Activated CD8-positive, alpha-beta memory T cell treated with anti-CD3 and anti-CD28 coated beads, Interleukin-2, amount 10 ng/mL, durations not matched to agents 7 days and 5 days (primary cell): ENCODE measurements at places on chromosomes 2 and 18.

GRCh38 chr18:76448256-76449110 lies 46.6 kb downstream of the ZNF516 start:
- no peak overlapping the region for H3K27ac ChIP-seq
- H3K4me1 ChIP-seq: peaks cover 11% of the 10 kb centered on the region

GRCh38 chr2:127577503-127577902 lies 42.0 kb downstream of the MYO7B start:
- no peaks in the 10 kb centered on the region for H3K36me3 ChIP-seq
- peaks cover 9% of the 10 kb centered on the region for H3K4me1 ChIP-seq
- peak; percentile 36 for DNase-seq

- no peak for DNase-seq
- H3K27ac ChIP-seq: no peak overlapping the region
- H3K36me3 ChIP-seq: no peaks in the 10 kb centered on the region
- no peaks in the 10 kb centered on the region for H3K4me1 ChIP-seq
- H3K4me3 ChIP-seq: no peak overlapping the region
Measured at GRCh38 chr2:209876211-209876610, 104.6 kb downstream of the UNC80 start.

DNA sequence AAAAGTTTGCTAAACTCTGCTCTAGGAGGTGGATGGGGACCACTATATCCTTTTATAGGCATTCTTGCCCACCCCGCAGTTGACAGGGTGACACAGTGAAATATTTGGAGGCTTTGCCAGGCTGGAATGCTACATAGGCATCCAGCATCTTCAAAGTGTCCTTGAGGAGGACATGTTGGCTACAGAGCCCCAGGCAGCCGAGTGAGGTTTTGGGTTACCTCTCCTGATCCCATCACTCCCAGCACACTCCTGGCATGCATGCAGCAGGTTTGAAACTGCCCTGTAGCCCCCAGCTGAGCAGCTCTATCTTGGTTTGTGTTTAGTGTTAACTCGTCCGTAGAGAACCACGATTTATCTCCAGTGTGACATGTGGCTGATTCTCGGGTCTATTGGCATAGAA lies 7.3 kb downstream of the FOSL2 start:
- H3K36me3 ChIP-seq: peaks cover 39% of the 10 kb centered on the region
- H3K27ac ChIP-seq: peak overlapping the region; percentile 10
- no peaks in the 10 kb centered on the region for H3K27me3 ChIP-seq
- H3K4me3 ChIP-seq: no peak overlapping the region
- DNase-seq: no peak
- peaks cover 65% of the 10 kb centered on the region for H3K4me1 ChIP-seq

- H3K27me3 ChIP-seq: no peaks in the 10 kb centered on the region
- H3K36me3 ChIP-seq: peaks cover 54% of the 10 kb centered on the region
- H3K4me1 ChIP-seq: peaks cover 66% of the 10 kb centered on the region
- peak overlapping the region; percentile 90 for H3K27ac ChIP-seq
- H3K4me3 ChIP-seq: peak overlapping the region; percentile 25
- DNase-seq: peak; percentile 82
Measured at GRCh38 chr2:215982465-215982875, 30.9 kb downstream of the MREG start.

DNA sequence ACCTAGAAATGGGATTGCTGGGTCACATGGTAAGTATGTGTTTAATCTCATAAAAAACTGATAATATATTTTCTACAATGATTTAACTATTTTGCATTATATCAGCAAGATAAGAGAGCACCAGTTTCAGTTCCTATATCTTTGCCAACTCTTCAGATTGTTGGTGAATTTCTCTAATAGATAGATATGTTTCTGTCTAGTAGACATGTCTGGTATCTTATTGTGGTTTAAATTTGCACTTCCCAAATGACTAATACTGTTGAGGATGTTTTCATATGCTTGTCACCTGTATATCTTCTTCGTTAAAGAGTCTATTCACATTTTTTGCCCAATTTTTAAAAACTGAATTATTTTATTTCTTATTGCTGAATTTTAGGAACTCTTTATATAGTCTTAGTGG lies 113.8 kb upstream of the UXS1 start:
- no peaks in the 10 kb centered on the region for H3K4me1 ChIP-seq
- no peaks in the 10 kb centered on the region for H3K36me3 ChIP-seq
- H3K27ac ChIP-seq: no peak overlapping the region
- DNase-seq: no peak
- peaks cover 20% of the 10 kb centered on the region for H3K27me3 ChIP-seq

DNA sequence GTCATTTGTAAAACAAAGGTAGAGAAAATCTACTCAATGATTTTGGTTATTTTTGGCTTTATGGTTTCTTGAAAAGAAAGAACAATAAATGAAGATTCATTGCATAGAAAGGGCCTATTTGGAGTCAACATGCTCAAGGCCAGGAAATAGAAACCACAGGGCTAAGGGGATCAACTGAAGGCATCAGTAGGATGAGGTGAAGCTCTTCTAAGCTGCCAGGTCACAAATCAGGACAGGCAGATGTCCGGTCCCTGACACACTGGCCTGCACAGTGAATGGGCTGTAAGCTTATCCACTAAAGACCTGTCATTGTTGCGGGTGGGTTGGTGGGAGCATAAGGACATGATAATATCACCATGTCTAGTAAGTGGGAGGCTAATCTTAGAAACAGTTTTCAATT lies 31.6 kb upstream of the RNF138 start:
- no peak overlapping the region for H3K4me3 ChIP-seq
- peak overlapping the region; percentile 12 for H3K27ac ChIP-seq
- DNase-seq: no peak
- peaks cover 48% of the 10 kb centered on the region for H3K4me1 ChIP-seq
- H3K36me3 ChIP-seq: peaks cover 62% of the 10 kb centered on the region
- H3K27me3 ChIP-seq: no peaks in the 10 kb centered on the region

GRCh38 chr2:160411167-160411566 lies 82.4 kb downstream of the RBMS1 start:
- peaks cover 47% of the 10 kb centered on the region for H3K4me1 ChIP-seq
- H3K4me3 ChIP-seq: peak overlapping the region; percentile 69

GRCh38 chr2:9374071-9374730 lies 49.1 kb downstream of the ITGB1BP1 start:
- H3K4me1 ChIP-seq: no peaks in the 10 kb centered on the region
- H3K36me3 ChIP-seq: no peaks in the 10 kb centered on the region
- peaks cover 15% of the 10 kb centered on the region for H3K27me3 ChIP-seq
- no peak for DNase-seq

DNA sequence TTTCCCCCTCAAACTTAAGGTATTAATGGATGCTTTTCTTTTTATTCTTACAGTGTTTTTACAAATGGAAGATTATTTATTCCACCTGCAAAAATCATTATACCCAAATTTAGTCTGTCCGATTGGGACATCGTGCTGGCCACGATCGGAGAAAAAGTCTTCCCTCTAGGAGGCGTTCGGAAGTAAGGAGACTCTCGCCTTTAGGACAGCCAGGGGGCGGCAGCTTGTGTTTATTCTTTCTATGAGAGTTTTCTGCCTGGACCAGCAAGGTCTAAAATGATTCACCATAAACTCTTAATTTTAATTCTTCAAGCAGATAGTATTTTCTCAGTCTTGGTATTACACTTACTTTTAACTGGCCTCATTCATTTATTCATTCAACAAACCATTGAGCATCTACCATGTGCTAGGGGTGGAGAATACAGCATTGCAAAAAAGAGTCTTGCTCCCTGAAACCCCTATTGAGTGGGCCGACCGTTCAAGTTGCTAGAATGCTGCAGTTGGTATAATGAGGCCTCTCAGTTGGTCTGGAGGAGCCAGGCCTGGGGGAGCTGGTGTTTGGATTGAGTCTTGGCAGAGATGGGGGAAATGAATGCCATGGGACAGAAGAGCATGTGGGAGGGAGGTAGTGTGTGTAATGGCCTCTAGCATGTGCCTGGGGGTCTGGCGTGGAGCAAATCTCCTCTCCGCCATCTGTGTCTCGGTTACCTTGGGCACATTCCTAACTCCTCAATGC lies 38.7 kb downstream of the DCDC2C start:
- peaks cover 5% of the 10 kb centered on the region for H3K27me3 ChIP-seq
- H3K4me1 ChIP-seq: no peaks in the 10 kb centered on the region
- H3K4me3 ChIP-seq: no peak overlapping the region
- no peak overlapping the region for H3K27ac ChIP-seq
- DNase-seq: no peak

GRCh38 chr2:235034265-235035118 lies 82.7 kb downstream of the SH3BP4 start:
- H3K4me1 ChIP-seq: no peaks in the 10 kb centered on the region
- no peaks in the 10 kb centered on the region for H3K27me3 ChIP-seq
- no peak overlapping the region for H3K27ac ChIP-seq
- DNase-seq: no peak

- no peaks in the 10 kb centered on the region for H3K36me3 ChIP-seq
- H3K4me3 ChIP-seq: no peak overlapping the region
- H3K27ac ChIP-seq: no peak overlapping the region
- no peak for DNase-seq
Measured at GRCh38 chr2:226087505-226088365, 688.2 kb downstream of the NYAP2 start.

GRCh38 chr18:26653943-26654615 lies 105.7 kb upstream of the KCTD1 start:
- DNase-seq: no peak
- no peaks in the 10 kb centered on the region for H3K36me3 ChIP-seq
- H3K4me1 ChIP-seq: peaks cover 11% of the 10 kb centered on the region
- H3K4me3 ChIP-seq: no peak overlapping the region
- peaks cover 76% of the 10 kb centered on the region for H3K27me3 ChIP-seq
- H3K27ac ChIP-seq: no peak overlapping the region

DNA sequence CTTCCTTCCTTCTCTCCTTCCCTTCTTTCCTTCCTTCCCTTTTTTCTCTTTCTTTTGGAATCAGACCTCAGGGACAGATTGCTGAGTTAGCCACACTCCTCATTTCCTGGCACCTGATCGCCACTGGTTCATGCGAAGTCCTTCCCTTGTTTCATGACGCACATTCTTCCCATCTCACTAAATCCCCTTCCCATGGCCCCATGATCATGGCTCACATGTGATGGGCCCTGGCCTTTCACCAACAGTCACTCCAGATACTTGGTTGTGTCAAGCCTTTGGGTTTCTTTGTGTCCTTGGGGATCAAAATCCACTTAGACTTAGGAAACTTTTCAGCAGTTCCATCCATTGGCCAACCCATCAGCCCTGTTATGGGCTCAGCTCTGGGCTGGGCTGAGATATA lies 23.8 kb upstream of the ASPRV1 start:
- H3K36me3 ChIP-seq: no peaks in the 10 kb centered on the region
- peaks cover 5% of the 10 kb centered on the region for H3K4me1 ChIP-seq
- no peak overlapping the region for H3K27ac ChIP-seq

DNA sequence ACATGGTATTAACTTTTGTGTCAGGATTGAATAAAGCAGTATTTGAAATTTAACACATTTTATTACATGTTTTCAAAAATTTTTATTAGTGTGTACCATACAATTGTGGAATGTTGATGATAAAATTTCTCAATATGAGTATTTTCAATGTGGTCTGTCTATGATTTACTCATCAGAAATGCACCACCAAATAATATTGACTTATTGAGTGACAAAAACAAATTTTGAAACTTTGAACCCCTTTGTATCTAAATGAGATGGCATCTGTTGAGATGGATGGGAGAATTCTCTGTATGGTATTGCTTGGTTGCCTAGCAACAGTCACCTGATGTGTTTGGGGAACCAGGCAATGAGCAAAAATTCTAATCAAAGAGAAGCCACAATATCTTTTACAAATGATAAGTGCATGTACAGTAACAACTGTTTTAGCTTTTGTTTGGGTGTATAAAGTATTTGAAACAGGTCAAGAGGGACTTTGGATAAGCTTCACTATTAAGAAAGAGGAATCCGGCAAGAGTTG lies 400.1 kb downstream of the CCDC85A start:
- H3K27ac ChIP-seq: no peak overlapping the region
- no peaks in the 10 kb centered on the region for H3K27me3 ChIP-seq
- H3K4me3 ChIP-seq: no peak overlapping the region

- H3K4me3 ChIP-seq: no peak overlapping the region
- H3K36me3 ChIP-seq: no peaks in the 10 kb centered on the region
- H3K4me1 ChIP-seq: no peaks in the 10 kb centered on the region
- H3K27ac ChIP-seq: no peak overlapping the region
- no peak for DNase-seq
Measured at GRCh38 chr2:16907645-16908282, 242.1 kb upstream of the CYRIA start.

DNA sequence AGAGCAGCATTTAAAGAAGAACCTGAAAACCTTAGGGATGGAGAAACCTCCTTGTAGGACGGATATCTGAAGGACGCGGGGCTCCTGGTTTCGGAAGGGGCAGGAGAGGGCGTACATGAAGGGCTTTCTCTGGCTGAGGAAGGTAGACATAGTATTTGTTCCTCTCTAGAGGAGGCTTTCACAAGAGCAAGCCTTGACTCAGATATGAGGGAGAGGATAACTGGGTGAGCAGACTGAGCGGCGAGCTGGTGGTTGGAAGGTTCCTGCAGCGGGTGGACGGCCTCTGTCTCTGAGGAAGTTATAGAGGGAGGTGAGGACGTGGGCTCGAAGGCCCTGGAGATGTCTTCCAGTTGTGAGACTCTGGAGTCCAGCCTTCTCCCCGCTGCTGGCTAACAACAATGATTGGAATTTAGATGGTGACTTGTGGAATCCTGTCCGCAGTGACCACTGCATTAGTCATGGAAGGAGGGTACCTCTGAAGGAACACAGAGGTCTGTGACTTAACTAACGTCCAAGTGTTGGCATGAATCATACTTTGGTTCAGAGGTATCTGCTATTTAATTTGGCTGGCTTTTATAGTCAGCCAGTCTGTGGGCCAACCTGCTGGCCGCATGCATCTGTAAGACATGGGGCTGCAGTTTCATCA lies 80.9 kb downstream of the ASAP2 start:
- H3K36me3 ChIP-seq: no peaks in the 10 kb centered on the region
- no peak overlapping the region for H3K4me3 ChIP-seq
- no peaks in the 10 kb centered on the region for H3K4me1 ChIP-seq
- H3K27me3 ChIP-seq: peaks cover 33% of the 10 kb centered on the region

DNA sequence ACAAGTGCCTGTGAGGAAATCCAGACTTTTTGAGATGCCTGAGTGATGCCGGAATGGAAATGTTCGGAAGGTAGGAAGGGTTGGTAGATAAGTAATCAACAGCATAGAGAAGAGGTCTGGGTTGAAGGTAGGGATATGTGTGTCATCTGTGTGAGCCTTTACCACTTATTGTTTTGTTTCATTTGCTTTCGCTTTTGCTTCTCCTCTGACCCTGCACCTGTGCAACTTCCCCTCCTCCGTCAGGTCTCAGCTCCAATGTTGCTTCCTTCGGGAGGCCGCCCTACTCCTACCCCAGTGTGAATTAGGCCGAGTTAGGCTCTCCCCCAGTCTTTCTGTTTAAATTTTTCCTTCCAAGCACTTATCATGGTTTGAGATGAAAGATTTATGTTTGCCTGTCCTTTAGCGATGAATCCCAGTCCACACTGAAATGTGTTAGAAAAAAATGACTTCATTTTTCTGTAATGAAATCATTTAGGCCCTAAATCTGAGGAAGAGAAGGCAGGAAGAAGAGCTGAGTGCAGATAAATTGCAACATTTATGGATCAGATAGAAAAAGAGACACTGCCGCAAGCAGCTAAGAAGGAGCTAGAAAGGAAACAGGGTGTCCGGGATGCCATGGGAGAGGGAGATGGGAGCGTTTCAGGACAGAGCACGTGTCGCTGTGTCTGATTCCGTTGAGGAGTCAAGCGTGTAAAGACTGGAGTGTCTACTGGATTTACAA lies 139.6 kb upstream of the PELI1 start:
- peaks cover 2% of the 10 kb centered on the region for H3K27me3 ChIP-seq
- H3K27ac ChIP-seq: no peak overlapping the region
- peak; percentile 48 for DNase-seq
- no peaks in the 10 kb centered on the region for H3K36me3 ChIP-seq
- no peaks in the 10 kb centered on the region for H3K4me1 ChIP-seq
